ENCODE measurements at places on chromosomes 1 and 21.

DNA sequence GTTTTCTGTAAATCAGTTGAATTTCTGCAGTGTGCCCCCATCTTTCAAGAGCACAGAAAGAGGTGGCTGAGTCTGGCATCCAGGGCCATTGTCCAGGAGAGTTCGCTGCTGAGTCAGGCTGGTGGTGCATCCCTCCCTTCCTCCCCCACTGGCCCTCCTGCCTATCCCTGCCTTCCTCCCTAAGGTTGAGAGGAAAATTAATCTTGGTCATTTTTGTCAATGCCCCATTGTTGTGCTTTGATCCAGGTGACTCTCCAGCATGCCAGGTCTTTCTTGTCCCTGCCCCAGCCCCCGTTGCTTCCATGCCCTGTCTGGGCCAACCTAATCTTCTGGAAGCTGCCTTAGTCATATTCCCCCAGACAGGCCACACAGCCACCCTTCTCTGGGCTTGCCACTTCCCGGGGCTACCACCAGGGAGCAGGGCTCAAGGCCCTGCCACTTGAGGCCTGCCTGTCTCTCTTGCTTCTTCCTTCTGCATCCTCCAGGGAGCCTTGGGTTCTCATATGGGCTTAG lies 26.6 kb downstream of the PROK1 start:
- DNase-seq = no peak

DNA sequence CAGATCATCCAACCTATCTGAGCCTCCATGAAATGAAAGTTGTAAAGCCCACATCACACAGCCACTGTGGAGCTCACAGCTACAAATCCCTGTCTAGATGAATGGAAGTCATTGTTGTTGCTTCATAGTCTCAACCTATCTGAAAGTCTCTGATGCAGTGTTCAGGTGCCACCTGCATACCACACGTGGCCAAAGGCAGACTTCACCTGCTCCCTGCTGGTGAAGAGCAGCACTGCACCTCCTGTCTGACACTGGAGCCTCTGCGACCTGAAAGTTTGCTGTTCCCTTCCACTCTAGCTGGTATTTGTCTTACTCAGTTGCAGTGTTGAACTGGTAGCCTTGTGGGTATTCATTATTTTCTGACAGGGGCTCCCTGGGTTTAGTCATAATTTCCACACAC lies 18.4 kb downstream of the LORICRIN start:
- peak; percentile 67 for DNase-seq

GRCh38 chr21:14569868-14570267 lies 23.8 kb upstream of the SAMSN1 start:
- DNase-seq = no peak

- no peak for DNase-seq
Measured at GRCh38 chr21:35674895-35675470, 385.3 kb downstream of the SETD4 start.

- no peak for DNase-seq
Measured at GRCh38 chr1:170714163-170714562, 50.2 kb downstream of the PRRX1 start.

GRCh38 chr1:202765721-202766120 lies 42.5 kb downstream of the KDM5B start:
- no peak for DNase-seq

DNA sequence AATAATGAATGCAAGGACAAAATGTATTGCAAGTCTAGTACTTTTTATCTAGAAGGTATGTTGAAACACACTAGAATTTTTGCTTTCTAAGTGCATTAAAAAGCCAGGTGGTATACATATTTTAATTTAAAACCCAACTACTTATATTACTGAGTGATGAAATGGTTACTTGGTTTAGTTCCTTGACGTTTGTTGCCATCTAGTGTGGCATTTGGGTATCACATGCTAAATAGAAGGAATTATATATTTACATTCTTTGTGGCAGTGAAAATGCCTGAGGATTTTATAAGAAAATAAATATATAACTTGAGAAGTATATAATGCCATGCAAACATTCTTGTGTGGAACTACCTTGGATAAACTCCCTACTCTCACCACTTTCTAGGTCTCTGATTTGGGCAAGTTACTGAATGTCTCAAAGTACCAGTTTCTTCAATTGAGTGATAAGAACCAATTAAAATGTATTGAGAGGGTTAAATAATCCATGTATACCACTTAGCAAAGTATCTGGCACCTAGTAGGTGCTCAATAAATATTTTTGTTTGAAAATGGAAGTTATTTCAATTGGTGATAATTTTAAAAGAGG lies 69.6 kb downstream of the SDCCAG8 start:
- DNase-seq = no peak

DNA sequence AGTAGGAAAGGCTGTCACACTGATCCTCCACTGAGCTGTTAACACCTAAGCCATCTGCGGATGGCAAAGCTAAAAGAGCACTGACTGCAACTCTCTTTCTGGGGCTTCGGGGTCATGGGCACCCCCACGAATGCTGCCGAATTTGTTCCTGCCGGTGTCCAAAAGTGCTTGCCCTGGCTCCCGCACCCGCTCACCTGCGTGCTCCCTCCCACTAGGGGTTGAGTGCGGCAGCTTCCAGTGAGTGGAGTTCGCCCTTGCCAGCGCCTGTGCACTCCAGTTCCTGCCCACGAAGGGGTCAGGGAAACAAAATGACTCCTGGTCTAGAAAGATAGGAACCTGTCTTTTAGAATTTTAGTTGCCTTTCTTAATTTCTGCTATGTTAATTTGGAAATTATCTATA lies 78.7 kb downstream of the IFI44 start:
- DNase-seq = no peak
